ENCODE measurements at places on chromosomes 1 and 21. TPM values are rescaled to one million over a fixed set of nuclear protein-coding genes. Genes with fewer than 3 reads are reported as not detected.
A peak's percentile ranks its signal among the peaks of the same experiment; 100 is the strongest.

DNA sequence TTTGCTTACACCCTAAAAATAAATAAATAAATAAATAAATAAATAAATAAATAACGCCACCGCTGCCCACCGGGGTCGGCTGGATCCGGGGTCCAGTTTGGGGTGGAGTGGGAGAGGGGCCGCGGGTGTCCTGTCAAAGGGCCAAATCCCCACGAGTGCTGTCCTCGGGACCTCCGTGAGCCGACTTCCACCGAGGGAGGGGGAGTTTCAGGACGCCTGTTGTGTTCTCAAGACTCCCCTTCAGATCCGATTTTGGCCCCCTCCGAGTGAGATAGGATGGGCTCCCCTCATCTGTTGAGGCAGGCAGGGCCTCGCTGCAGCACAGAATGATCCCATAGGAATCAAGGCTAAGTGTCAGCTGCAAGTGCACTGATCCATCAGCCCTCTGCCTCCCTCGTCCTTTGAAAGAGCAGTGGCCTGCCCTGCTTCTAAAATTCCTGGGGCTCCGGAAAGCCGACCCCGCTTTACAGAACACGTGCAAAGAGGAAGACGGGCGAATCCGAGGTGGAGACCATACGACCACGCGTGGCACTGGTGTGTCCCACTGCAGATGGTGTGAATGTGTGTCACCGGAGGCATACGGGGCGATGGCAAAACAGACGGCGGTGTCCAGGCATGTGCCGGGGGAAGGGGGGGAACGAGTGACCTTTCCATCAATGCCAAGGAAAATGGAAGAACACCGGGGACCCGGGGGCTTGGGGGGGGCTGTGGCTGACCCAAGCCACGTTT is 3880.5 kb downstream of the SRGAP2C start:
- H3K4me1 ChIP-seq: no peaks in the 10 kb centered on the region
- H3K27me3 ChIP-seq: no peaks in the 10 kb centered on the region
- no peak for DNase-seq
- H3K27ac ChIP-seq: no peak overlapping the region

GRCh38 chr1:236142253-236143103 is at the start of gene GPR137B:
Gene GPR137B, plus strand, starts transcription at chr1:236142539. Its CDS starts 84 bp downstream, at chr1:236142623.
- H3K4me3 ChIP-seq: peak within 1 kb of the TSS; percentile 61
- peaks cover 18% of the 10 kb centered on the region for H3K4me1 ChIP-seq
- DNase-seq: peak; percentile 42

The LRRC38 gene
- not detected for total RNA-seq

The LCE1F gene
- not detected for total RNA-seq

The HDGF gene
- total RNA-seq: 93.3 TPM

The TIAM1 gene
- total RNA-seq: 103 TPM

DNA sequence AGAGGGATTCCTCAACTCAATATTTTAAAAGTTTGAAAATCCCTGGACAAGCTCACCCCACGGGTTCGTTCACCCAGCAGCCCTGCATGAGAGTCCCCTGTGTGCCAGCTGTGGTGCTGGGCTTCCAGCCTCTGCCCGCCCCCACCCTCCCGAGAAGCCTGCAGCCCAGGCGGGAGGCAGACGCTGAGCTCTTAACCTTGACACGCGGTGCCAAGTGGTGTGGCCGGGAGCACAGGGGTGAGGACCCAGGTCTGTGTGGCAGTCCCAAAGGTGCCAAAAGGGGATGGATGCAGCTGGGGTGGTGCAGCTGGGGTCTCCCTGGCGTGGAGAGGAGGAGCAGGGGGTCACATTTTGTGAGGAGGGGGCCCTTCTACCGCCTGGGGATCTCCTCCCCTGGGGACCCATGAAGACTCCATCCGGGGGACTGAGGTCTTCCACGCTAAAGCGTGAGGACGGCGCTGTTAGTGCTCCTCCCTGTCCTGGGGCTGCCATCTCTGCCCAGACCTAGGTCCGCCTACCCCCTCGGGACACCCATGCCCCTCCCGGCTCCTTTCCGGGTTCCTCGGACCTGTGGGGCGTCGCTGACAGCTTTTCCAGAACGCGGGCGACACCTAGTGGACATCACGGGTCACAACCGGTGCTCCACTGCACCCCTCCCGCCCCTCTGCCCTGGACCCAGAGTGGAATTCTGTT is 12.9 kb downstream of the PLA2G2F start:
- no peak overlapping the region for H3K27ac ChIP-seq
- no peaks in the 10 kb centered on the region for H3K27me3 ChIP-seq
- no peaks in the 10 kb centered on the region for H3K36me3 ChIP-seq
- H3K4me1 ChIP-seq: peaks cover 17% of the 10 kb centered on the region

- no peak overlapping the region for H3K4me3 ChIP-seq
- H3K4me1 ChIP-seq: peaks cover 4% of the 10 kb centered on the region
- H3K27ac ChIP-seq: no peak overlapping the region
- H3K27me3 ChIP-seq: peaks cover 19% of the 10 kb centered on the region
These were observed 36.4 kb upstream of the HHAT start for GRCh38 chr1:210292231-210292871.

The XCL2 gene
- not detected for total RNA-seq

DNA sequence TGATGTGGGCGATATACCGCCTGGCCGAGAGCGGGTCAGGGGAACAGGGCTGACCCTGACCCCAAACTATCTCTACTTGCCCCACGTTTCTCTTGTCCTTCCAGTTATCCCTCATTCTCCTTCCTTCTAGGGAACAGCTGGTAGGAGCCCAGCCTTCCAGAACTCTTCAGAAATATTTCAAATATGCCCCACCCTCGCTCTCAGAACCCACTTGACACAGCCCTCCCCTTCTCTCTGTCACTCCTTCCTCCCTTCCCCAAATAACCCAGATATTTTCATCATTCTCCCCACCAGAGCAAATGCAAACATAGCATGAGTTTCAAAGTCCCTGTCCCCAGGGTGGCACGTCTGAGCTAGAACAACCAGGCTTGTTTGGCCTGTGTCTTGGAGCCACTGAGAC is 1.1 kb downstream of the CACNA1S start:
- H3K27ac ChIP-seq: no peak overlapping the region
- no peak for DNase-seq
- H3K36me3 ChIP-seq: no peaks in the 10 kb centered on the region
- peaks cover 10% of the 10 kb centered on the region for H3K4me1 ChIP-seq
- no peaks in the 10 kb centered on the region for H3K27me3 ChIP-seq

DNA sequence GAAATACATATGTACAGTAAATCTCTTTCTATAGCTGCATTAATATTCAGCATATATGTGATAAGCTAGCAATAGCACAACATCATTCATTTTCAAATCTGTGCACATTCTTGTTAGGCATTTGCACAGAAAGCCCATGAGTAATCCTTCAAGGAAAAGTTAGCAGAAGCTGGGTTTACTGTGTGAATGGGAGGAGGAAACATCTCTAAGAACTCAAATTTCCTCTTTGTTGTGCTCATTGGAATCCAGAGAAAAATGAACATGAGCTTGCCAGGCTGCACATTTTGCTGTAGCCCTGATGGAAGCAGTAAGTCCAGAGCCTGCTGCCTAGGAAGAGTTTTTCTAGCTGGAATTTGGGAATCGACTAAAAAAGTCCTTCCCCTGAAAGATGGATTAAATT is 214.2 kb upstream of the FOXD3 start:
- H3K27me3 ChIP-seq: no peaks in the 10 kb centered on the region
- no peaks in the 10 kb centered on the region for H3K4me1 ChIP-seq
- no peak overlapping the region for H3K4me3 ChIP-seq
- no peak for DNase-seq
- H3K27ac ChIP-seq: no peak overlapping the region

The AGO4 gene
- total RNA-seq: 32.9 TPM

The ARTN gene
- total RNA-seq: 0.41 TPM

The HHAT gene
- total RNA-seq: 6.8 TPM

The ACKR1 gene
- not detected for total RNA-seq

- no peak for DNase-seq
- no peak overlapping the region for H3K4me3 ChIP-seq
- no peaks in the 10 kb centered on the region for H3K27me3 ChIP-seq
- H3K4me1 ChIP-seq: no peaks in the 10 kb centered on the region
- H3K27ac ChIP-seq: no peak overlapping the region
- no peaks in the 10 kb centered on the region for H3K36me3 ChIP-seq
These were observed 353.7 kb downstream of the ADGRL2 start for GRCh38 chr1:82154219-82154970.

The MYBPH gene
- total RNA-seq: not detected

DNA sequence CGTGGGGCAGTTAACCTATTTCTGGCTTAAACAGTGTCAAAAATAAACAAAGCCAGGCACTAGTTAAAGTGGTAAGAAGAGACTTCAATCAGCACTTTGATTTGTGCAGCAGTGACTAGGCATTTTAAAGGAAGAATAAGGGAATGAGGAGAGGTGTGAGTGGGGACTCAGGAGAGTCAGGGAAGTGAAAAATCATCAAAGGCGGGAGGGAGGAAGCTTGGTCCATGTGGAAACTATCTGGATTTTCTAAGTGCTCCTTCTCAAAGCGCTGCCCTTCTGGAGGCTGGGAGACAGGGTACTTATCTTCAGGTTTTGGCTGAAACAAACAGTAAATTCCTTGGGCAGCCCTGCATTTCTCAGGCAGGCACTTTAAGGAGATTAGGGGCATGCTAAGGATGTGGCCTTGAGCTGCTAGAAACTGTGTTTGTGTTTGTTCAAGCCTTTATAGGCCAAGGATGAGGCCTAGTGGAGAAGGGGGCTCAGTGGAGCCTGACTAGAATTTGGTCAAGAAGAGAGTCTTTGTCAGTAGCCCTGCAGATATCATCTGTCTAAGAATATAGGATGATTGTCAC is 486.5 kb downstream of the SIPA1L2 start:
- H3K4me3 ChIP-seq: no peak overlapping the region
- no peaks in the 10 kb centered on the region for H3K4me1 ChIP-seq
- H3K36me3 ChIP-seq: no peaks in the 10 kb centered on the region

The C1orf141 gene
- total RNA-seq: not detected

DNA sequence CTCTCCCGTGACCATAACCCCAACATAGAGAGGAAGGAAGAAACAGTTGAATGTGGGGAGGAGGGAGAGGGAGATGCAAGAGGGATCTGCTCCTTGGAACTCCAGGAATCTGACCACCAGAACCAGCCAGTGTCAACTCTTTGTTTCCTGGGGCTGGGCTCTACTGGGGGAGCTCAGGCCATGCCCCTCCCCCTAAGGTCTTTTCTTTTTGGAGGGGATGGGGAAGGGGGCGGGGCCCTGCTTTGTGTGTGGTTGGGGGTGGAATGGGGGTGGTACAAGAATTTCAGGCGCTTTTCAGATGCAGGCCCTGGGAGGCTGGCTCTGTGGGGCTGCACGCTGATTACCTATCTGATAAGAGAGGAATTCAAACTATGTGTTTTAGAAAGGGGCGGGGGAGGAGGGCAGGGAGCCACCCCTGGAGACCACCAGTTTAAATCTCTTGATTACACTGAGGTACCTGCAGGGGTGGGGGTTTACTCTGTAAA is 8.3 kb downstream of the LIN28A start:
- H3K27me3 ChIP-seq: peaks cover 8% of the 10 kb centered on the region
- no peaks in the 10 kb centered on the region for H3K4me1 ChIP-seq
- no peak for DNase-seq
- H3K27ac ChIP-seq: no peak overlapping the region

DNA sequence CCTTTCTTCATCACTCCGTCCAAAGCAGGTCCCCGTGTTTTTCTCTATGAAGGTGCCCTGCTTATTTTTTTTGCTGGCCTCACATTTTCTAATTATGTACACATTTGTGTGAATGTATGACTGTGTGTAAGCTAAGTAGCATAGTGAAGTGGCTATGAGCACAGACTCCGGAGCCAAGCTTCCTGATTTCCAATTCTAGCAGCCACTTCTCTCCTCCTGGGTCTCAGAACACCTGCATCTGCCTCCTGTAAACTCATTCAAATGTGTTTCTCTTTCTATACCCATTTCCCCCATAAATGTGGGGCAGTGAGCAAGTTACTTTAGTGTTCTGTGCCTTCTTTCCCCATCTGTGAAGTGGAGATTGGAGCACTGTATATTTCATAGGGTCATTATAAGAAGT is 2.1 kb downstream of the SLAMF6 start:
- H3K36me3 ChIP-seq: no peaks in the 10 kb centered on the region
- H3K4me1 ChIP-seq: peaks cover 68% of the 10 kb centered on the region
- peak overlapping the region; percentile 71 for H3K4me3 ChIP-seq
- DNase-seq: peak; percentile 33
- peak overlapping the region; percentile 60 for H3K27ac ChIP-seq
- H3K27me3 ChIP-seq: no peaks in the 10 kb centered on the region

The ATP1B1 gene
- total RNA-seq: 3.5 TPM

The CD84 gene
- 97.5 TPM for total RNA-seq

- H3K4me1 ChIP-seq: no peaks in the 10 kb centered on the region
- no peaks in the 10 kb centered on the region for H3K27me3 ChIP-seq
- peaks cover 46% of the 10 kb centered on the region for H3K36me3 ChIP-seq
- DNase-seq: no peak
- H3K4me3 ChIP-seq: no peak overlapping the region
These were observed 75.4 kb downstream of the UBE4B start for GRCh38 chr1:10108134-10108663.

The FCGR1A gene
- 0.53 TPM for total RNA-seq

- H3K4me3 ChIP-seq: no peak overlapping the region
- H3K4me1 ChIP-seq: no peaks in the 10 kb centered on the region
- no peak for DNase-seq
- H3K27me3 ChIP-seq: no peaks in the 10 kb centered on the region
- no peak overlapping the region for H3K27ac ChIP-seq
These were observed 40.1 kb upstream of the PUM1 start for GRCh38 chr1:31105646-31106045.

GRCh38 chr1:93288558-93288957 is 57.1 kb upstream of the DR1 start:
- H3K27me3 ChIP-seq: no peaks in the 10 kb centered on the region
- no peaks in the 10 kb centered on the region for H3K4me1 ChIP-seq
- no peak overlapping the region for H3K27ac ChIP-seq
- no peak for DNase-seq

- no peak overlapping the region for H3K4me3 ChIP-seq
- no peaks in the 10 kb centered on the region for H3K27me3 ChIP-seq
- H3K36me3 ChIP-seq: no peaks in the 10 kb centered on the region
- H3K27ac ChIP-seq: no peak overlapping the region
- H3K4me1 ChIP-seq: no peaks in the 10 kb centered on the region
These were observed 57.7 kb downstream of the NTNG1 start for GRCh38 chr1:107198561-107198960.

The TCP10L gene
- 1.0 TPM for total RNA-seq

- H3K27me3 ChIP-seq: no peaks in the 10 kb centered on the region
- H3K27ac ChIP-seq: no peak overlapping the region
These were observed 22.7 kb downstream of the DDI2 start for GRCh38 chr1:15639931-15640330.

The NT5C1A gene
- total RNA-seq: 0.42 TPM

The KCNN3 gene
- not detected for total RNA-seq

- H3K27me3 ChIP-seq: no peaks in the 10 kb centered on the region
- H3K36me3 ChIP-seq: no peaks in the 10 kb centered on the region
- H3K27ac ChIP-seq: no peak overlapping the region
- no peak overlapping the region for H3K4me3 ChIP-seq
- DNase-seq: no peak
These were observed 61.4 kb upstream of the FMN2 start for GRCh38 chr1:240030236-240030635.

DNA sequence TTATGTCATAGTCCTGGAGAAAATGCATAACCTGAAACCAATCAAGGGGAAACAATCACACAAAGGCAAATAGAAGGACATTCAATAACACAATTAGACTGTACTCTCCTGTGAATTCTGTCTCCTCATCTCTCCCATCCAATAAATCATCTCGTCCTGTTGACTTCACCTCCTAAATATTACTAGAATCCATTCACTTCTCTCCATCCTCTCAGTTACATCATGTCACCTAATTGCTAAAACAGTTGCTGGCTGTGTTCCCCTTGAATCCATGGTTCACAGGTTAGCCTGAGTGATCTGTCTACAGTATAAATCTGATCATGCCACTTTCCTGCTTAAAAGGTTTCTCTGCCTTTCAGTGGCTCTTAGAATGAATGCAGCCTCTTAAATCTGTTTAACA is 220.2 kb downstream of the TGFB2 start:
- H3K36me3 ChIP-seq: no peaks in the 10 kb centered on the region
- H3K27me3 ChIP-seq: no peaks in the 10 kb centered on the region
- no peaks in the 10 kb centered on the region for H3K4me1 ChIP-seq
- no peak for DNase-seq

The C1orf167 gene
- not detected for total RNA-seq

The HSD3B1 gene
- not detected for total RNA-seq
